ENCODE measurements at places on chromosomes 11 and 22.

DNA sequence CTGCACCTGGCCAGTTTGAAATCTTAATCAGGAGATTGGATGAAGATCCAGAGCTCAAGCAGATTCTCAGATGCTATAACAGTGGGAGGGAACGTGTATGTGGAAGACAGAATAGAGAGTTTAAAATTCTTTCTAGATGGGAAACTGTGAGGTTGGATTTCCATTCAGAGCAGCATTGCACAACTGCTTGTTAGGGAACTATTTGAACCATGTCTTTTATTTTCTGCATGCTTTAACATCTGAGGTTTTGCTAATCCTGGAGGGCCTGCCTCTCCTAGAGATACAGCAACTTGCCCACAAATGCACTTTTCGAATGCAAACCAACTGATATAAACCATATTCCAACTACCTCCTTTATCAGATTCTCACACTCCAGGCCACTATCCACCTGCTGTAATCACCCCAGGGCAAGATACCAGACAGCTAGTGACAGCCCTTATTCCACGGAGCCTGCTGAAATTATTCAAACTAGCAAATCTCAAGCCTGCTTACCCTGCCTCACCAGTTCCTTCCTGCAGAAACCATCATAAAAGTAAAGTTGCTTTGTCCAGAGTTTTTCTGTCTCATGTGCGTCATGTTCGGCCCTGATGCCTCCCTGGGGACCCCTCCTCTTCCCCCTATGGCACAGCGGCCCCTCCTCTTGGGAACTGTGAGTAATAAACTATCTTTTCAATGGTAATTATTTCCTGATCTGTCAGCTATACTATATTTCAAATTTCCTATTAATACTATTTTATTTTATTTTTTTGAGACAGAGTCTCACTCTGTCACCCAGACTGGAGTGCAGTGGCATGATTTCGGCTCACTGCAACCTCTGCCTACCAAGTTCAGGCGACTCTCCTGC is 18.4 kb upstream of the SEC14L4 start:
- no peak for DNase-seq

DNA sequence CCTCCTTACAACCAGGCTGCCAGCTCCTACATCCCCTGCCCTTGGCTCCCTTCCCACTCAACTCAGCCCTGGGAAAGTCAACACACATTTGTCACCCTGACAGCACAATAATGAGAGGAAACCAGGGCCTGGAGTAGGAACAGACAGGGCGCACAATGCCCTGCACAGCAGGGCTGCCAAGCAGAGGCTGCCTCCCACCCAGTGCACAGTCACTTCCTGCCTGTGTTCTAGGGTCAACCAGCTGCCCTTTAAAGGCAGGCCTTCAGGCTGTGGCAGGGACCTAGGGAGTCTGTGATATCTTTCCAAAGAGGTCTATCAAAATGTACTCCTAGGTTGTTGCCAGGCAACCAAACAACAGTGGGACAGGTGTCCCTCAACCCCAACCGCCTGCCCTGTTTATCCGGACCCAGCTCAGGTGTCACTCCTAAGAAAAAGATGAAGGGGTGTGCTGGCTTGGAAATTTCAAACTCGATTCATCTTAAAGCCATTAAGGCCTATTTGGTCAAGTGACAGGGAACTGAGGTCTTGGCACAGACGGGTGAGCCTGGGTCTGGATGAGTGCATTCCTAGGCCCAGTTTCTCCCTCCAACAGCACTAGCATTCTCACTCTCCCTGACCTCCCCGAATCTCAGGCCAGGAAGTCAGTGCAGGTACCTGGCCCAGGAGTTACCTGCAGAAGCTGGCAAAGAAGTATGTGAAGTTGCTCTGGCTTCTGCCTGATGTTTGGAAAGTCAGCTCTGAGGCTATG is 110.3 kb upstream of the PITPNB start:
- DNase-seq: no peak

- no peak for DNase-seq
Observed at GRCh38 chr22:47457509-47458300, 695.3 kb downstream of the TBC1D22A start.

DNA sequence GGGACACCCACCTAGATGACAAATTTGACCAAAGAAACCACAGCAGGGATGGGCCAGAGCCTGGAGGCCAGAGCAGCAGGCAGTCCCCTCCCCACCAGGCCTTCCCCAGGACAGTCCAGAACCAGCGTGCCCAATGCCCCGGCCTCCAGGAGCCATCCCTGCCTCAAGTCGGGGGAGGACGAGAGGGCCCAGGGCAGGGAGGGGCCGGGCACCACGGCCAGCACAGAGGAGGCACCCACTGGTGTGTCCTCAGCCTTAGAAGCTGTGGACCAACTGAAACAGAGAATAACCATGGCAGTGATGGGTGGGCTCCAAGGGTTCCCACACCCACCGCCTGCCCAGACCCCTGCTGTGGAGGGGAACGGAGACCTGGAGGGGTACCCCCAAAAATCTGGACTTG is 28.3 kb upstream of the TCF20 start:
- DNase-seq: no peak

- no peak for DNase-seq
Observed at GRCh38 chr11:115428306-115428705, 75.9 kb downstream of the CADM1 start.

DNA sequence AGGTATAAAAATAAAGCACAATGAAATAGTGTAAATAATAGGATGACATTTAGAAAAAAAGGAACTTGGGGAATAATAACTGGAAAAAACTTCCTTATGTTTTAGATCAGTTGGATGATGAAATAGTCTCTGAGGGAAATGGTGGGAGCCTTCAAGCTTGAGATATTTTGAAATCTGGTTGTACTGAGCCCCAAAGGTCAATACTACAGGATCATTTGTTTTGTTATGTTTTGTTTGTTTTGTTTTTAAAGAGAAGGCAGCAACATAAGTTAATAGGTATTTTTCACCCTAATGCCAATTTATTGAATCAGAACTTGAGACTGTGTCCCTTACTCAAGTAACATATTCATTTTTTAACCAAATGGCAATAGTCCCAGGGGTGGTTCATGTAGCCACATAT is 393.1 kb downstream of the ETS1 start:
- no peak for DNase-seq

DNA sequence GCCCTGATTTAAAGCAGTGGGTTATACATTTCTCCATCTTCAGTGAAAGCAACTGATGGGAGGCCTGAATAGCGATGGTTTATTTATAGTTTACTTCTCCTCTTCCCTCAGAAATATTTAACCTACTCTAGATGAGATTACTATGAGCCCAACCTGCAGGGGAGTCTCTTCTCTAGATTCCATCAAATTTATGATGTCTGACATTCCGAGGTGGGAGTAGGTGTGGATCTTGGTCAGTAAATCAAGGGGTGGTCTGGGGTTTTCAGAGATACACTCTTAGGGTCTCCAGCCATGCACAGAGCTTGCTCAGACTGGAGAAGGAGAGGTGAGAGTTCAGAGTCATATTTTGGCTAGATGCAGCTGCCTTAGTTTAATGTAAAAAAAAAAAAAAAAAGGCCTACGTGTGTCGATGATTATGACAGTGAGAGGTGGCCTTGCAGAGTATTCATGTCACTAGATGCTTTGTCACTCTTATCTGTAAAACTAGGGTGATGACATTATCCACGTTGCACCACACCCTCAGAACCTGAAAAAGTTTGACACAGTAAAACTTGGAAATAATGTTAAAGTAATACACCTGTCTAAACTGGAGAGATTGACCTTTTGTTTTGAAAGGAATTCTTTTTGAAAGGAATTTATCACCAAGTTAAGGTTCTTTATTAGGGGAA is 81.2 kb downstream of the EXT2 start:
- DNase-seq: no peak

- no peak for DNase-seq
Observed at GRCh38 chr11:12013781-12014180, 5.4 kb upstream of the DKK3 start.

GRCh38 chr11:21983431-21983830 is 209.5 kb upstream of the ANO5 start:
- DNase-seq: no peak

GRCh38 chr11:99841885-99842284 is 821.1 kb downstream of the CNTN5 start:
- no peak for DNase-seq

DNA sequence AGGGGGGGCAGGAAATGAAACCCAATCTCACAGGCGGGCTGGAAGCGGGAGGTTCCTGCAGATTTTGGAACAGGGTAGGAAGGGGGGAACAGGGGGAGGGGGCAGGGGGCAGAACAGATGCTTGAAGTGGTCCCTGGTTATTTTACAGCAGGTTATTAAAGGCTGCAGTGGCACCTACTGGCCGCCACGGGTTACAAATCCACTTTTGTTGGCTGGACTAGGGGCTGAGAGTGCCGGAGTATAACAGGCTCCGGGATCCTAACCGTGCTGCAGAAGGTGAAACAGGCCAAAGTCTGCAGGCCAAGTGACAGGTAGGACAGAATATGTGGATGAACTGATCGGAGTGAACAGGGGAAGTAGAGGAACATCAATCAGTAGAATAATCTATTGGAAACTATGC is 2.5 kb downstream of the ROBO3 start:
- no peak for DNase-seq

GRCh38 chr11:104422324-104422944 is 258.5 kb upstream of the PDGFD start:
- DNase-seq: no peak

DNA sequence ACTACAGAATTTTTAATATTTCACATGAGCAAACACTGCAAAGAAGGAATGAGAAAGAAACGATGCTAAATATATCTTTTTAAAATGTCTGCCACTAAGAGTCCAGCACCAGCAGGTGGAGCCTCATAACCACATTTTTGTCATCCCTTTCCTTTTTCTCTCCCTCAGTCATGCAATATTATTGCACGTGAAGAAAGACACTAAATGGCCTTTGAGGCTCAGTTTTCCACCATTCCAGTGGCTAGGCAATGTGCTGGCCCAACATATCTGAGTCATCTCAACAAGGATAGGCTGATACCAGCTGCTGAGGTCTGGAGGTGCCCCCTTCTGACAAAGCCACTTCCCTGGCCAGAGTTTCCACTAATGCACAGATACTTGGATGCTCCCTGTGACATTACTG is 1.8 kb downstream of the ALKBH8 start:
- DNase-seq: no peak

GRCh38 chr22:50086526-50086925 is 1.3 kb upstream of the MLC1 start:
- no peak for DNase-seq

DNA sequence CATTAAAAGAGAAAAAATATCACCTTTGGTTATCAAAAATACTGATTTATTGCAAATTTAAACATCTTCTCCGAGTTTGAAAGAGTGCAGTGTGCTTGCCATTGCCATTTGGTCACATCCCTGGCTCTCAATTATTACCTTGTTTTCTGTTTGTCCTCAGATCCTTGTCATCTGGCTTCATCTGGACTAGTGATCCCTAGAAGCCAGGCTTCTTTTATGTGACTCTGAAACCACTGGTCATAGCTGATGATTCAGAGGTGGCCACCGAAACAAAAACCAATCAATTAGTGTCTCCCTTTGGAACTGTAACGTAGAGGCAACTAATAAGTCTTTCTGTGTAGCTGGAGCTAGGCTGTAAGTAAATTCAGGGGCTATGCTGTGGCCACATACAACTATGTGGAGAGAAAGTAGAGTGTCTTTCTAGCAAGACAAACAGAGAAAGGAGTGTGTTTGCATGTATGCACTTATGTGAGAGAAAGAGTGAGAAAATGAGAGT is 237.9 kb downstream of the LUZP2 start:
- DNase-seq: no peak

DNA sequence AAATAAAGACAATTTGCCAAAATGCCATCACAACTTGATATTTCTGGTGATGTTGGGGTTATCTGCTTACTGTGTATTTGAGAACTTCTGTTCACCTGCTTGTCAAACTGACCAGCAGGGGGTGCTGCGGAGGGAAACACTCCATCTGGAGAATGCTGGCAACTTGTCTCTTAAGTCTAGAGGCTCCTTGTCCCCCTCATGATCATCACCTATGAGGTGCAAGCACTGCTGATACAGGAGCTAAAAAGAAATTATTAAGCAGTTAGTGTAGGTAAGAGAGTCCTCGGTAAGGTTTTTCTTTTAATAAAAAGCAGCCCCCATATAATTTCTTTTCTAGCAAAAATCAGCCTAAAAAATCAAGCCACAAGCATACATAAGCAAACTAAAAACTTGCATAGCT is 32.7 kb upstream of the GLYATL1B start:
- DNase-seq: no peak

DNA sequence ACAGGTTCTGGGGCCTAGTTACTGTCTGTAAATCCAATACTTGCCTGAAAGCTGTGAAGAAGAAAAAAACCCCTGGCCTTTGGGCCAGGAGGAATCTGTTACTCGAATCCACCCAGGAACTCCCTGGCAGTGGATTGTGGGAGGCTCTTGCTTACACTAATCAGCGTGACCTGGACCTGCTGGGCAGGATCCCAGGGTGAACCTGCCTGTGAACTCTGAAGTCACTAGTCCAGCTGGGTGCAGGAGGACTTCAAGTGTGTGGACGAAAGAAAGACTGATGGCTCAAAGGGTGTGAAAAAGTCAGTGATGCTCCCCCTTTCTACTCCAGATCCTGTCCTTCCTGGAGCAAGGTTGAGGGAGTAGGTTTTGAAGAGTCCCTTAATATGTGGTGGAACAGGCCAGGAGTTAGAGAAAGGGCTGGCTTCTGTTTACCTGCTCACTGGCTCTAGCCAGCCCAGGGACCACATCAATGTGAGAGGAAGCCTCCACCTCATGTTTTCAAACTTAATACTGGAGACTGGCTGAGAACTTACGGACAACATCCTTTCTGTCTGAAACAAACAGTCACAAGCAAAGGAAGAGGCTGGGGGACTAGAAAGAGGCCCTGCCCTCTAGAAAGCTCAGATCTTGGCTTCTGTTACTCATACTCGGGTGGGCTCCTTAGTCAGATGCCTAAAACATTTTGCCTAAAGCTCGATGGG is 13.5 kb downstream of the PIK3IP1 start:
- no peak for DNase-seq

Data from hippocampal formation (tissue), 2 donors.